ENCODE measurements at places on chromosomes 11 and 22. TPM values are rescaled to one million over a fixed set of nuclear protein-coding genes. Genes with fewer than 3 reads are reported as not detected.

DNA sequence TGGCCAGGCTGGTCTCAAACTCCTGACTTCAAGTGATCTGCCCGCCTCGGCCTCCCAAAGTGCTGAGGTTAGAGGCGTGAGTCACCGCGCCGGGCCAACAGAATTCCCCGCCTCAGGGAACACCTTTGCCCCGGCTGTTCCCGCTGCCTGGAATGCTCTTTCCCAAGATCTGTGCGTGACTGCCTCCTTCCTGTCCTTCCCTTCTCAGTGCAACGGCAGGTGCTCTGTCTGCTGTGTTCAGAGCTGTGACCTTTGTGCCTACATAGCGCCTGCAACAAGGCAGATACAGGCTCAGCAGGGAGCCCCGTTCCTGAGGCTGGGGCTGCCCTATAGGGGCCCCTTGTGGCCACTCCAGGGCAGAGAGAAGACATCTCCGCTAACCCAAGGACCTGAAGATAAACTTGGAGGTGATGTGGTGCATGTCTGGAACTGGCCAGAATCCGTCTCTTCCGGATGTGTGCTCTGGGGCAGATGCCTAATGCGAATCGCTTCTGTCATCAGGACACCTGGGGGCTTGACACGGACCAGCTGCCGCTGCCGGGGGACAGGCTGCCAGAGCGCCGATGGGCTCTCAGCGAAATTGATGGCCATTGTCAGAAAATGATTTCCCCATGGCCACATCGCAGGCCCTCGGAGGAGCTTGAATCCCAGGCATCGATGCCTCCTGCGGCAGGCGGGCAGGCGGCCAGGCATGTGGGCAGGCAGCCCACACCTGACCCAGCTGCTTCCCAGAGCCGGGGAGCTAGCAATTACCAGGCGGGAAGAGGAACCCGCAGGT is 43.5 kb upstream of the TCF20 start:
- DNase-seq, result peak; percentile 90
- no peak overlapping the region for H3K4me3 ChIP-seq
- peak overlapping the region; percentile 91 for H3K27ac ChIP-seq
- peaks cover 13% of the 10 kb centered on the region for H3K4me1 ChIP-seq
- no peaks in the 10 kb centered on the region for H3K27me3 ChIP-seq

- no peaks in the 10 kb centered on the region for H3K36me3 ChIP-seq
- no peak for DNase-seq
- no peaks in the 10 kb centered on the region for H3K4me1 ChIP-seq
- no peaks in the 10 kb centered on the region for H3K27me3 ChIP-seq
Observed at GRCh38 chr22:44032126-44032730, 8.1 kb downstream of the PARVB start.

- H3K27ac ChIP-seq, result no peak overlapping the region
- H3K4me1 ChIP-seq, result no peaks in the 10 kb centered on the region
- DNase-seq, result no peak
- no peaks in the 10 kb centered on the region for H3K36me3 ChIP-seq
Observed at GRCh38 chr11:1425006-1425405, 35.3 kb downstream of the BRSK2 start.

The SCN4B gene
- 0.59 TPM for total RNA-seq

DNA sequence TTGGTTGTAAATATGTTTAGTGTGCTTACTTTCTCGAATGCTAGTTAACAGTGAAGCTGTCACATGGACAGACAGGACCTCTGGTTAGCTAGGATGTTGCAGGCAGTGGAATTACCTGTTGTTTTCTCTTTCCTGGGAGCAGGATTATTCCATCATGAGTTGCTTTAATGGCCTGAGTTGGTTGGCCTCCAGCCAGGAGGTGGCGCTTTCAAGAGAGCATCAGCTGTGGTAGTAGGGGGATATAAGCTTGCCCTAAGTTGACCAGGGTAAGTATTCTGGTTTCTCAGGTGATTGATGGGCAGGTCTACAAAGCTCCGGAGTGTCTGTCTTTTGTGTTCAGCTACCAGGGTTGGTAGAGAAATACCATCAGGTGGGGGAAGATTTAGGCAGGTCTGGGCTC is 43.5 kb downstream of the NELL1 start:
- H3K27me3 ChIP-seq, result no peaks in the 10 kb centered on the region
- DNase-seq, result no peak
- no peaks in the 10 kb centered on the region for H3K36me3 ChIP-seq
- H3K4me1 ChIP-seq, result no peaks in the 10 kb centered on the region
- no peak overlapping the region for H3K4me3 ChIP-seq

- H3K27ac ChIP-seq, result no peak overlapping the region
- H3K27me3 ChIP-seq, result peaks cover 86% of the 10 kb centered on the region
- peak; percentile 27 for DNase-seq
- H3K4me3 ChIP-seq, result peak overlapping the region; percentile 56
- peaks cover 6% of the 10 kb centered on the region for H3K4me1 ChIP-seq
Observed at GRCh38 chr11:44305470-44306051, 4.4 kb downstream of the ALX4 start.

The MN1 gene
- total RNA-seq, result 0.67 TPM

DNA sequence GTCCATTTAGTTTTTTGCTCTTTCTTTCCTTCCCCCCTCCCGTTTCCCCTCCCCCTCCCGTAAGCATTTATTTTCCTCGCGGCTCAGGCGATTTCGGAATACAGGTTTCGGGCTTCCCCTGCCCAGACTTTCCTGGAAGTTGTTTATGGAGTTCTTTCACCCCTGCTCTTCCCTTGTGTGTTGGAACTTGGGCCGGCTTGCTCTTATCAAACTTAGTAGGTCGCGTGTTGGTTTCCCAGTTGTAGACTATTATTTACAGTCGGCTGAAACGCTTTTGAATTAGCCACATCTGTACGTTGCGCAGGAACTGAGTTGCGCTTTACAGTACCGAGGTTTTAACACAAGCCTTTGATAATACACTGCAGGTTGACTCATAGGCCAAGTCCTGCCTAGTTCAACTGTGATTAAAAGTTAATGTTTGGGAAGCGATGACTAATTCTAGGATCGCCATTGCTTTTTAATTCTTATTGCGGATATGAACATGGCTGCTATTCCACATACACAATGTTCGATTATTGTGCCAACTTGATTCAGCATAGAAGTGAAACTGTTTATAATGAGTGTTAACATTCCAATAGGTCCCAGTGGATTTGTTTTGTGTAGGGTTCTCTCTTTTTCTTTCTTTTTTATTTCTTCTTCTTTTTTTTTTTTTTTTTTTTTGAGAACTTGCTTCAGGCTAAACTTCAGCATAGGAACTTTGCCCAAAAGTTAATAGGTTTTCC is 1.7 kb downstream of the YAP1 start:
- peaks cover 4% of the 10 kb centered on the region for H3K4me1 ChIP-seq
- H3K27me3 ChIP-seq, result no peaks in the 10 kb centered on the region
- peak; percentile 64 for DNase-seq
- H3K36me3 ChIP-seq, result no peaks in the 10 kb centered on the region
- peak overlapping the region; percentile 78 for H3K4me3 ChIP-seq
- peak overlapping the region; percentile 96 for H3K27ac ChIP-seq

The BTG4 gene
- not detected for total RNA-seq

The LRRC74B gene
- not detected for total RNA-seq

- H3K4me1 ChIP-seq, result no peaks in the 10 kb centered on the region
- no peaks in the 10 kb centered on the region for H3K36me3 ChIP-seq
- peak; percentile 45 for DNase-seq
Observed at GRCh38 chr11:9606809-9607510, 33.5 kb downstream of the WEE1 start.

- H3K27ac ChIP-seq, result no peak overlapping the region
- H3K4me1 ChIP-seq, result no peaks in the 10 kb centered on the region
- H3K36me3 ChIP-seq, result no peaks in the 10 kb centered on the region
- H3K27me3 ChIP-seq, result no peaks in the 10 kb centered on the region
- DNase-seq, result no peak
Observed at GRCh38 chr22:29567338-29567737, 13.6 kb downstream of the NIPSNAP1 start.

DNA sequence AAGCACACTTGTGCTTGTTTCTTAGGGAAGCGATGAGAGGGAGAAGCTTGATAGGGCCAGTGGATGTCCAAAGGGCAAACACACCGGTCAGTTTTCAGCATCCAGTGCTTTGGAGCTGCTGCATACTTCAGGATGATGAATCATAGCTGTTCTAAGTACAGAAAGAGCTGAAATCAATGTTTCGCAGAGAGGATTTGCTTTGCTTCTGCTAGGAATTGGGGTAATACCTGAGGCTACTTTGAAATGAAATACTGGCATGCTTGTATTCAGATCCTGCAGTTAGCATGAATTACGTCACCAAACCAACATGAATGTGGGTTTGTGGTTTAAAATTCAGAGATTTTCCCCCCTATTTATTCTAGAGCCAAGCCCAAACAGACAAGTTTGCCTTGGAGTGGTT is 41.7 kb upstream of the SC5D start:
- no peak overlapping the region for H3K27ac ChIP-seq
- H3K4me3 ChIP-seq, result no peak overlapping the region
- DNase-seq, result no peak
- no peaks in the 10 kb centered on the region for H3K27me3 ChIP-seq
- no peaks in the 10 kb centered on the region for H3K4me1 ChIP-seq
- H3K36me3 ChIP-seq, result no peaks in the 10 kb centered on the region

DNA sequence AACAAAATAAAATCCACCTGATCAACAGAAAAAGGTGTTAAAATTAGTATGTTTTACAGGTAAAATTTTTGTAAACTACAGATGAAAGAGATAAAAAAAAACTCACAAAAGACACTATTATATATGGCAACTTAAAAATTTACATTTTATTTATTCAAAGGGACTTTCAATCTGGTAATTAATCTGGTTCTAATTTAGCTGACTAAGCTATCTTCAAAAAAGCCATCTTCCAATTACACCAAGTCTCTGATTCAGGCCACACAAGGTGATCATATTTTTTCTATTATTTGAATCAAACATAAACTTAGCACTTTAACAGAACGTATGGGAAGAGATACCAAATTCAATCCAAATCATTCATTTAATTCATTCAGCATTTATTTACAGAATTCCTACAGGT is 7.6 kb downstream of the MRE11 start:
- H3K27ac ChIP-seq, result no peak overlapping the region
- no peak for DNase-seq
- H3K36me3 ChIP-seq, result no peaks in the 10 kb centered on the region
- no peaks in the 10 kb centered on the region for H3K27me3 ChIP-seq

DNA sequence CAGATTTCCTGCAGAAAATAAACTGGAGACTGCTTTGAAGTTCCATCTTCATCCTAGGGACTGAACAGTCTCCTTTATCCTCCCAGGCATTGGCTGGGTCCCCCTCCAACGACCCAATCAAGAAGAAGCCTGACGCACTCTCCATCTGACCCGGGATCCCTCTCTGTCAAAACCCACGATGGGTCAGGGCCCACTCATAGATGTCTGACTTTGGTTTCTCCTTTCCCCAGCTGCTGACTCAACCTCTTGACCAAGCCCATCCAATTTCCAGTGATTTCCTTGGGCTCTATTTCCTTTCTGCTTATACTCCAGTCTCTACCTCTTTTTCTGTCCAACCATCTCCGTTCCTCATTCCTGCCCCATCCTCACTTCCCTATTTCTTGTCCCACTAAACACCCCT is 189.7 kb downstream of the MIAT start:
- H3K4me1 ChIP-seq, result no peaks in the 10 kb centered on the region
- H3K4me3 ChIP-seq, result no peak overlapping the region
- no peak for DNase-seq
- no peak overlapping the region for H3K27ac ChIP-seq
- no peaks in the 10 kb centered on the region for H3K36me3 ChIP-seq

GRCh38 chr22:36369004-36369921 is 18.5 kb downstream of the MYH9 start:
- DNase-seq, result no peak
- H3K4me1 ChIP-seq, result peaks cover 78% of the 10 kb centered on the region
- peak overlapping the region; percentile 93 for H3K27ac ChIP-seq

The YPEL1 gene
- 2.2 TPM for total RNA-seq
